NCI-H187 (cell line): ENCODE measurements at places on chromosomes 12 and 14.

- DNase-seq, result no peak
Observed at GRCh38 chr14:96783043-96783914, 13.9 kb upstream of the VRK1 start.

DNA sequence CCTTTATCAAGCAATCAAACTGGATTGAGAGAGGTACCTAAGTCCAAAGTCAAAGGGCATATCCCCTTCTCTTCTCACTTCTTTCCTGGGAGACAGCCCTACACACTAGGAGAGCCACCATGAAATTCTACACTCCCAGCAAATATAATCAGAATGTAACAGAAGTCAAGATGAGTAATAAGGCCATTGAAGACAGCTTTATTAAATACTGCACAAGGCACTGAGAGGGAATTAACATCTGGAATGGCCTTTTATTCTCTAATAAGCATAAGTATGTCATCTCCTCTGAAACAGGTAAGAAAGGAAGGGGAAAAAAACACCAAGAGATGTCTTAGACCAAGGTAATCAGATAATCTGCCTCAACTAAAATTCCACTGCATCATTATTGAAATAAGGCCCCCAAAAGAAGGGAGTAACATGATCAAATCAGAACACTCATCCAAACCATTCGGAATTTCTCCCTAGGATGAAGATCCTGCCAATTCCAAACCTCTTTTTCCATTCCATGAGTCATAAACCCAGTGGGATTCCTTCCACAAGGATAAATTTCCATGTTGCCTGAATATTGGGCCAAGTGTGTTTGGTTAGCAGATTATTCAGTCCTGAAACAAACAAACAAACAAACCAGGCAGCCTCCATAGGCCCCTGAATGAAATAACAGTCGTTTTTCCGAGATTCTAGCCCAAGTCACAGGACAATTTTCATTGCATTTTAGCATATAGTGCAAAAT, 19.9 kb downstream of the SLC35F4 start:
- DNase-seq, result no peak

DNA sequence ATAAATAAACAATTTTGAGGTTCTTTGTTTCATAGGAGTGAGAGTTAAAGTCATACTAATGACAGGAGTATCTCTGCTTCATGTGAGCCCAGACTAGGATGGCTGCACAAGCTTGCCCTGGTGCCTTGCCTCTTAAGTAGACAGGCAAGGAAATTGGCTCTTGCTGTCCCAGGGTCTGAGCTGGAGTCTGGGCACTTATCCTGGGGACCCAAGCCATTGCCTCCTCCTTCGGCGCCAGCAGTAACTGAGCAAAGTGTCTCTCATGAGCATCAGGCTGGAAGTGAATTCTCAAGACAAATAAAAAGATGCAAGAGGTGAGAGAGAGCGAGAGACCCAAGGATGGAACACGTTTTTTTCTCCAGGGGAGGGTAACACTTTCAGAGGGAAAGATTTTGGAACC, 6.9 kb upstream of the FBXW8 start:
- DNase-seq, result no peak

GRCh38 chr12:103848917-103849491, 8.0 kb upstream of the NT5DC3 start:
- no peak for DNase-seq

DNA sequence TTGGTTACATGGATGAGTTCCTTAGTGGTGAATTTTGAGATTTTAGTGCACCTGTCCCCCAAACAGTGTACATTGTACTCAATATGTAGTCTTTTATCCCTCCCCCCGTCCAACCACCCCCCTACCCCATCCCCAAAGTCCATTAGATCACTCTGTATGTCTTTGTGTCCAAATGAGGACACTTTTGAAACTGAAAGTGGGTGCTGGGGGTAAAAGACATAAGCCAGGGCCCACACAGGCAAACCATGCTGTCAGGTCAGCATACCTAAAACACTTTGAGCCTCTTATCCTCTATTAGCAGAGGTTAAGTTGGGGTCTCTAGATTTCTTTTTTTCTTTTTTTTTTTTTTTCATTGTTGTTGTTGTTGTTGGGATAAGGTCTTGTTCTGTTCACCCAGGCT, 31.3 kb upstream of the KICS2 start:
- DNase-seq, result no peak

GRCh38 chr12:64450711-64451486, 1.0 kb upstream of the TBK1 start:
- DNase-seq, result no peak
